Fibroblast of villous mesenchyme (primary cell): ENCODE measurements at places on chromosomes 4 and X. TPM values are rescaled to one million over a fixed set of nuclear protein-coding genes. Genes with fewer than 3 reads are reported as not detected.

CPE gene
- total RNA-seq: 3.5 and 15.1 TPM in 2 replicates

PRR32 gene
- total RNA-seq: not detected in 2 replicates

UVSSA gene
- total RNA-seq: 10.8 and 13.9 TPM in 2 replicates

POU4F2 gene
- not detected in 2 replicates for total RNA-seq

TKTL1 gene
- not detected in 2 replicates for total RNA-seq

ADH1B gene
- 0.32 and 0.43 TPM in 2 replicates for total RNA-seq

TCEAL7 gene
- total RNA-seq: 37.0 and 44.5 TPM in 2 replicates

NMU gene
- total RNA-seq: not detected in 2 replicates

PABPC5 gene
- total RNA-seq: 1.3 TPM in 2 replicates

PRKG2 gene
- total RNA-seq: under 0.01 and 0.64 TPM in 2 replicates

JAKMIP1 gene
- not detected in 2 replicates for total RNA-seq

CLNK gene
- not detected in 2 replicates for total RNA-seq

GLUD2 gene
- total RNA-seq: 1.9 and 3.5 TPM in 2 replicates

TIGD4 gene
- under 0.01 TPM in 2 replicates for total RNA-seq

SLITRK2 gene
- total RNA-seq: not detected in 2 replicates

TKTL2 gene
- total RNA-seq: under 0.01 TPM in 1 of 2 replicates, not detected in the other

ZFP42 gene
- total RNA-seq: under 0.01 TPM in 1 of 2 replicates, not detected in the other

NUP62CL gene
- under 0.01 TPM in 1 of 2 replicates, not detected in the other for total RNA-seq

LPAR4 gene
- total RNA-seq: under 0.01 and 0.32 TPM in 2 replicates

BOD1L1 gene
- 21.9 and 23.7 TPM in 2 replicates for total RNA-seq

CITED1 gene
- not detected in 2 replicates for total RNA-seq

AFM gene
- not detected in 2 replicates for total RNA-seq

CPZ gene
- 15.5 and 19.0 TPM in 2 replicates for total RNA-seq

MAP3K15 gene
- under 0.01 TPM in 1 of 2 replicates, not detected in the other for total RNA-seq

MAGEA4 gene
- not detected in 2 replicates for total RNA-seq
